LHCN-M2 (cell line): ENCODE measurements at places on chromosomes 11 and 22.
A peak's percentile ranks its signal among the peaks of the same experiment; 100 is the strongest.

DNA sequence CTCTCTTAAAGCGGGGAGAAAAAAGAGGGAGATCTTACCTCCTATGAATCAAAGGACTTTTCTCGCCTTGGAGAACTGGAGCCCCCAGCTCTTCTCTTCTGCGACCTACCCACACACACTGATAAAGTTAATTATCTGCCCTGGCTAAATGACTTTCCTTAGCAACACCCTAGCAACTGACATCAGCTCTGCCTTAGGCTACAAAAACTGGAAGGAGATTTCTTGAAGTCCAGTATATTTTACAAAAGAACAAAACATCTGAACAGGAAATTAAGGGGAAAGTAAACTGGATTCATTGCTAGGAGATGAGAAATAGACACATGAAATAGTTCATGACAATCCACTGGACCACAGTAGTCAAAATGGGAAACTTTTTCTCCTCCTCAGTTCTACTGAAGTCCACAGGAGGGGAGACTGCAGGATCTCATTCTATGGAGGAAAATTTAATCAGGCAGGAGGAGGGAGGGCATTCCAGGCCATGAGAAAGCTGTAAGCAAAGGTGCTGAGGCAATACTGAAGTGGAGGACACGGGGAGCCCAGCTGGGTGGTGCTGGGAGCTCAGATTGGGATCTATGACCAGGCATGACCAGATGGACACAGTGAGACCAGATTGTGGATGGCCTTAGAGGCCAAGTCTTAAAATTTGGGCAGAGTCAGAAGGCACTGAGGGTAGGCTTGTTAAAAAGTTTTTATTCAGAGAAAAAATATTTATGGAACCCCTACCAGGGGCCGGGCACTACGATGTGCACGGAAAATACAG, 3.7 kb upstream of the SPON1 start:
- no peak for DNase-seq

GRCh38 chr11:69200331-69201065, 44.8 kb downstream of the SMIM38 start:
- no peak for DNase-seq

GRCh38 chr22:35661464-35661863, 13.2 kb downstream of the APOL6 start:
- no peak for DNase-seq

DNA sequence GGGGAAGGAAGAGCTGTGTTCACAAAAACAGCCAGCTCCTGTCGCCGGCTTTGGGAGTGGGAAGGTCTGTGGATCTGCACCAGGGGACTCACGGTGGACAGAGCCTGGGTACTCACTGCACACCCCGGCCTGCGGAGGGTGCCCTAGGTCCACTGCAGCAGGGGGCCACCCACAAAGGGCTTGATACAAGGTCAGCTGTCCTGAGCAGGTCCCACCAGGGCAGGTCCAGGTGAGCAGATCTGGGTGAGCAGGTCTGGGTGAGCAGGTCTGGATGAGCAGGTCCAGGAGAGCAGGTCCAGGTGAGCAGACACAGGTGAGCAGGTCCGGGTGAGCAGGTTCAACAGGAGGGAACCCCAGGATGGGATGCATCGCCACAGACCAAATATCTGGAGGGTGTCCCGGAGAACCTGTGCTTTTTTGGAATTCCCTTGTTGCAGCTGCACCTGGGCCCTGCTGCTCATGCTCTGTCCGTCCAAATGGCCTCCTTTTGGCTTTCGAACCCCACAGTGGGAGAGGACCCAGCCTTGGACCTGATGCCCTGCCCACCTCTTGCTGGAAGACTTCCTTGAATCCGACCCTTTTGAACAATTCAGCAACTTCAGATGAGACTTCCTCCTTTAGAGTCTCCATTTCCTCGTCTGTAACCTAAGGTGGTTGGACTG, 485.3 kb downstream of the TBC1D22A start:
- no peak for DNase-seq

DNA sequence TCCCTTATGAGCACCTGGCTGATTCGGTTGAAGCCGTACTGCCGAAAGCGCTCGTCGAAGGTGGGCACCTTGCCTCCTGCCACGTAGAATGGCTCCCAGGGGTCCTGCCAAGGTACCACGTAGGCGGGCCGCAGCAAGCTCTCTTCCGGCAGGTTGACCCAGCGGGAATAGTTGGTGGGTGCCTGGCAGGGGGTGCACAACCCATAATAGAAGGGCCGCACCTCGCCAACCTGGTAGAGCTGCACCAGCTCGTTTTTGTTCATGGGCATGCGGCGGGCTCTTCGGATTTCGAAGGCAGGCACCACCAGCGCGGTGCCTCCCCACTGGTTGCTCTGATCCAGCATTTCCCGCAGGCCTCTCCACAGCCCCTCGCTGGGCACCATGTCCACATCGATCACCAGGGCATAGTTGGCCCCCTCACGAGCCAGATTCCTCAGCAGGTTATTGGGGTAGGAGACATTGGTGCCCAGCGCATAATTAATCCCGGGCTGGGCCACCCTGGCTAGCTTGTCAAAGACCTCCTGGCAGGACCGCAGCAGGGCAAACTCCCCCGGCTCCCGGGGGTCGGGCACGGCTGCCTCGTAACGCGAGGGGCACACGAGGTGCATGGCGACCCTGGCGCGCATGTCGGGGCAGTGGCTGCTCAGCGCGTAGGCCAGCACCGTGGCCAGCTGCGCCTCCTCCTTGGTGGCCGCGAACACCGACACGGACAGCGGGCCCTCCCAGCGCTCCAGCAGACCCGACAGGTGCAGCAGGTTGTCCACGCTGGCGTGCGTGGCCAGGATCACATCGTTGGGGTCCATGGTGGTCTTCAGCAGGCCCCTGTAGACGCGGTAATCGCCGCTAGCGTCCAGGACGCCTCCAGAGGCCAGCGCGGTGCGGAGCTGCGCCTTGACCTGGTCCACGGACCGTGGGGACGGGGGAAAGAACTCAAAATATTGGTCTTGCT, 679 bp downstream of the B4GAT1 start:
- no peak for DNase-seq

GRCh38 chr11:107268977-107269376, 188.6 kb downstream of the CWF19L2 start:
- DNase-seq: no peak

- DNase-seq: no peak
Observed at GRCh38 chr11:19651028-19651427, 61.6 kb upstream of the NAV2 start.

GRCh38 chr11:67268962-67269268, 2.6 kb downstream of the GRK2 start:
- no peak for DNase-seq

GRCh38 chr22:23874871-23875270, 17.2 kb downstream of the SLC2A11 start:
- no peak for DNase-seq

DNA sequence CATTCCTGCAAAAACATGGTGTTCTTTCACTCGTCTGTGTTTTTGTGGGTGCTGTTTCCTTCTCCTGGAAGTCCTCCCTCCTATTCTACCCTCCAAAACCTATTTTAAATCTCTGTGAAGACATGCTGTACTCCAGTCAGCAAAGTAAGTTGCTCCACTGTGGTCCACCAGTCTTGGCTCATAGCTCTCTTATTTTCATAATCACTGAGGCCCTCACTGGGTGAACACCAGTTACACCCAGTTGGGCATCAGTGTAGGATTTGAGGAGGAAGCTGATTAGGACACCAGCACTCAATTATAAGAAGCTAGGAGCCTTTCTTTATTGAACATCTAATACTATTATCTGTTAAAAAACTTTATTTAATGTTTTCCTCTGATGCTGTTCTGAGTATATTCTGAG, 23.9 kb upstream of the EED start:
- DNase-seq: no peak

DNA sequence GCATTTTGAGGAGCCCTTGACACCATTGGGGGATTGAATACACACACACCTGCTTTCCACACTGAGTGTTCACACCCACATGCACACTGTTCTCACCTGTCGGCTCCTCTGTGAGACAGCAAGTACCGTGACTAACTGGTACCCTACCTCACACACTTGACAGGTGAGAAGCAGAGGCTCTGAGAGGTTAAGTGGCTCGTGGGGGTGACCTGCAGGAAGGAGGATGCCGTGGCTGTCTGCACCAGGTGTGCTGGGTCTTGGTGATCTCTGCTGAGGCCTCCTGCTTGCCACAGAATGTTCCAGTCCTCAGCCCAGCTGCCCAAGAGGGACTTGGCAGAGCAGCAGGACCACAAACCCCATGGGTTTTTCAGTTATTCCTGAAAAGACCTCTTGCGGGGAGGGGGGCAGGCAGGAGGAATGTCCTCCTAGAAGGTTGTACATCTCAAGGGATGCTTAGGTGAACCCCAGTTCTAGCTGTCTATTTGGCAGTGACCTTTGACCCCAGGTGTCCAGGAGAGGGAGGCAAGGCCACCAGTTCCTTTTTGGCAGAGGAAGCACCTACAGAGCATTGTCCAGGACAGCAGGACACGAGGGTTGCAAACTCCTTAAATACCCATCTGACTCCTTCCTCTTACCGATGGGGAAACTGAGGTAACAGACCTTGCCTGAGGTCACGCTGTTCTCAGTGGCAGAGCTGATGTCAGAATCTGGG, 66.0 kb downstream of the SHISAL1 start:
- no peak for DNase-seq

- no peak for DNase-seq
Observed at GRCh38 chr22:38861927-38862326, 10.1 kb downstream of the CBX6 start.

DNA sequence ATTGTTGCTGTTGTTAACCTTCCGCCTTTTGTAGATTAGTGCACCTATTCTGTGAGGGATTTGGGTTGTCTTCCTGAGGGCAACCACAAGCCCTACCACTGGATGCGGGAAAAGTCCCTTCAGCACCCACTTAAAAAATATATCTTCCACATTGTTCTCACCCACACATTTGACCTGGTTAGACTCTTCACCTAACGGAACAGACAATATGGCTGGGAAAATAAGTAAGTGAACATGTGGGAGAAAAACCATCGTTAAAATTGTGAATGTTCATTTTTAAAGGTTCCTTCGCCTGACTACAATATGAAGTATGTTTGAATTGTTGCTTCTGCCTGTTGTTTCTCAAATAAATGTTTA, 72.0 kb upstream of the MPEG1 start:
- DNase-seq: no peak

- no peak for DNase-seq
Observed at GRCh38 chr11:95524314-95525036, 265.1 kb downstream of the FAM76B start.

- no peak for DNase-seq
Observed at GRCh38 chr11:34335801-34336200, 22.0 kb downstream of the ABTB2 start.

DNA sequence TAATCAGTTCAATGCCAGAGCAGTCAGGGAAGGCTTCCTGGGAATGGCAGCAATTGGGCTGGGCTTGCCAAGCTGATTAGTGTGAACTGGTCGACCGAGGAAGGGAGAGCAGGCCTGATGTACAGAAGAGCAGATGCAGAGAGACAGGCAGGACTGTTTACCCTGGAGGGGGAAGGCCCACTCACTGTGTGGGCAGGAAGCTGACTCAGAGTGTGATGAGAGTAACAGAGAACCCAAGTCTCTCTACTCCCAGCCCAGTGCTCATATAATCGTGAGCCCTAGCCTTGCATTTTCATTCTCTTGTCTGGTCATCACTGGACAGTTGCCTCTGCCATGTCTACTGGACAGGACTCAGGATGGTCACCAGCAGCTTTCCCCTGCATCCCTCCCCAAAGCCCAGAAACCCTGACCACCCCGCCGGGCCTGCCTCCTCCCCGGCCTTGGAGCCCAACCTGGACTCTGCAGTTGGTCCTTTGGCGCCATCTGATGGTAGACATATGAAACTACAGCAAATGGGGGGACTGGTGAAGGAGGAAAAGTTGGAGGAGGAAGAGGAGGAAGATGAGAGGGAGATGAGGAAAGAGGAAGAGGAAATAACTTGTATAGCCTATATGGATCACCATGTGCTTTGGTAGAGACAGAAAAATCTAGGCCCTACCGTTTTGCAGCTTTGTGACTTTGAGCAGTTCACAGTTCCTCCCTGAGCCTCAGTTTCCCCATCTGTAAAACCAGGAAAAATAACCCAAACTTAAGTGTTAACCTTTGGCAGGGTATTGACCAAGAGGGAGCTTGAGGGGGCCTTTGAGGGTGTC, 43.4 kb upstream of the PRDM11 start:
- peak; percentile 79 for DNase-seq

- no peak for DNase-seq
Observed at GRCh38 chr11:64799623-64800302, 3.3 kb downstream of the MAP4K2 start.

- DNase-seq: peak; percentile 53
Observed at GRCh38 chr11:8721609-8722500, 39.3 kb downstream of the RPL27A start.

GRCh38 chr11:126132319-126132718, 69.7 kb upstream of the CDON start:
- DNase-seq: peak; percentile 55

DNA sequence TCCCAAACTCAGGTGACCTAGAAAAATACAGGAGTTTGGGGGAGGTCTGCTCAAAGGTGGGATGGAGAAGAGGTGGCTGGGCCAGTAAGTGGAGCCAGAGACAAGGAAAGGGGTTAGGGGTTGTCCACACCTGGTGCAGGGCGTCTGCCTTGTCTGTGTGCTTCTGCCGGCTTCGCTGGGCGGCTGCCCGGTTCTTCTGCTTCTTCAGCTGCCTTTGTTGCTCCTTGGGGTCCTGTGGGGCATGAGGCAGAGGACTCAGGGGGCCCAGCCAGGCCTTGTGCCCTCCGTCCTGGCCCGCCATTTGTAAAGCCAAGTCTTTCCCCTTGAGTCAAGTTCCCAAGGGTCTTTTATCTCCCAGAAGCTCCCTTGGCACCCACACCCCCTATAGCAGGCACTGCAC, 2.5 kb downstream of the BATF2 start:
- no peak for DNase-seq

- no peak for DNase-seq
Observed at GRCh38 chr11:71151561-71151960, 100.8 kb downstream of the SHANK2 start.

- DNase-seq: peak; percentile 40
Observed at GRCh38 chr11:10318527-10318802, 13.6 kb downstream of the ADM start.

GRCh38 chr11:57305523-57305922, 19.2 kb downstream of the TNKS1BP1 start:
- no peak for DNase-seq

DNA sequence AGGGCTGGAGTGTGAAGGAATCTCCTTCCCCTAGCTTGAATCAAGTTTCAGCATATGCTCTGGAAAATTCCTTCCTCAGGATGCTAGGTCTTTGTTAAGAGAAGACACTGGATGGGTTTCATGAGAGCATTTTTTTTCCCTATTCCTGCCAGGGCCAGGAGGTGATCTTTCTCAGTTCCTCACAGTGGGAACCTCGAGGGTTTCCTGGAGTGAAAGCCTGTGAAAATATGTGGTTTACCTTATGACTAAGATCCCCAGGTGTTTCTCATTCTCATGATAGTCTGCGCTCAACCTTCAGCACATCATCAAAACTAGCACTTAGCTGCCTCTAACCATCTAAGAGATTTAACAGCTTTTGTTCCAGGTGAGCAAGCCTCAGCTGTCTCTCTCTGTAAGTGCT, 985.3 kb upstream of the FAT3 start:
- no peak for DNase-seq

GRCh38 chr11:13137844-13138301, 128.8 kb downstream of the RASSF10 start:
- no peak for DNase-seq
